CD4-positive, alpha-beta memory T cell (primary cell): ENCODE measurements at places on chromosomes 1 and 21. TPM values are rescaled to one million over a fixed set of nuclear protein-coding genes. Genes with fewer than 3 reads are reported as not detected.

Gene MMP23B
- total RNA-seq, result 3.5 TPM

Gene MMEL1
- 0.90 TPM for total RNA-seq

Gene MAD2L2
- total RNA-seq, result 22.7 TPM

Gene C1orf116
- total RNA-seq, result not detected

Gene MPL
- not detected for total RNA-seq

Gene FHL3
- 3.7 TPM for total RNA-seq

Gene NBPF6
- not detected for total RNA-seq

Gene FMO2
- total RNA-seq, result not detected

Gene PKP1
- not detected for total RNA-seq

Gene ACTL8
- not detected for total RNA-seq

Gene TNN
- not detected for total RNA-seq

Gene TENT5C
- 14.8 TPM for total RNA-seq

Gene C1orf115
- 2.0 TPM for total RNA-seq

Gene LAMB3
- 0.38 TPM for total RNA-seq

Gene AMPD1
- total RNA-seq, result not detected

Gene OR10J1
- total RNA-seq, result not detected
